Neural crest cell (in vitro differentiated cells): ENCODE measurements at places on chromosomes 6 and 20.

GRCh38 chr6:90285042-90285481 is 11.6 kb downstream of the BACH2 start:
- no peak for DNase-seq

DNA sequence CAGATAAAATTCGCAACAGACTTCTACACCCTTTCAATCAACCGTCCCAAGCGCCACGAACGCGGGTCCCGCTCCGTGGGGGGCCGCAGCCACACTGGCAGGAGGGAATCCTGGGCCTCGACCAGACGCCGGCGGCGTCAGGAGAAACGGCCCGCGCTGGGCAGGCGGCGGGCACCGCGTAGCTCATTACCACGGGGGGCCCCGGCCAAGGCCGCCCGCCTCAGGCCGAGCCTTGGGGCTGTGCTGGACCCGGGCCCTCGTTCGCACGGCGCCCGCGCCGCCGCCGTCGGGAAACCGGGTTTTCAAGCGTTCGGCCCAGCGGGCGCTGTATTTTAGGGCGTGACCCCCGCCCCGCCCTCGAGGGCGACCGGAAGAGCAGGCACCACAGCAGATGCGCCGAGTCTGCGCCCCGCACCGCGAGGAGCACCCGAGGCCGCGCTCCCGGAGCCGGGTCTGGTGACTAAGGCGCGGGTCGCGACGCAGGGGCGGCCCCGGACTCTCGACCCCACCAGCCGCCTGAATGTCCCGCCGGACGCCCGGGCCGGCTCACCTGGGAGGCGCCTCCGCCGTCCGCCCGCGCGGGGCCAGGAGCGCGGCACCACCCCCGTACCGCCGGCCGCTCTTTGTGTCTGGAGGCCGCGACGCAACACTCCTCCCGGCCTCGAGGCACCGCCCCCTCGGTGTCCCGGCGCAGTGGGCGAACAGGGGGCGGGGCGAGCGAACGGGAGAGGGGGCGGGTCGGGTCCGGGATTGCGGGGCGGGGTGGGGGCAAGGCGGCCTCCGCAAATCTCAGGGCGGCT is at the start of gene NINL:
Gene NINL (minus strand): TSS at position 627 of the 800 bp plus-strand sequence. CDS start 58,944 bp downstream, outside the sequence.
- peak; percentile 70 for DNase-seq

GRCh38 chr6:55822815-55823214 is 52.6 kb downstream of the BMP5 start:
- DNase-seq: no peak

- DNase-seq: no peak
These were observed 56.2 kb upstream of the ARID1B start for GRCh38 chr6:156720691-156721685.

- no peak for DNase-seq
These were observed 895.6 kb upstream of the MAP3K7 start for GRCh38 chr6:91482498-91482897.

DNA sequence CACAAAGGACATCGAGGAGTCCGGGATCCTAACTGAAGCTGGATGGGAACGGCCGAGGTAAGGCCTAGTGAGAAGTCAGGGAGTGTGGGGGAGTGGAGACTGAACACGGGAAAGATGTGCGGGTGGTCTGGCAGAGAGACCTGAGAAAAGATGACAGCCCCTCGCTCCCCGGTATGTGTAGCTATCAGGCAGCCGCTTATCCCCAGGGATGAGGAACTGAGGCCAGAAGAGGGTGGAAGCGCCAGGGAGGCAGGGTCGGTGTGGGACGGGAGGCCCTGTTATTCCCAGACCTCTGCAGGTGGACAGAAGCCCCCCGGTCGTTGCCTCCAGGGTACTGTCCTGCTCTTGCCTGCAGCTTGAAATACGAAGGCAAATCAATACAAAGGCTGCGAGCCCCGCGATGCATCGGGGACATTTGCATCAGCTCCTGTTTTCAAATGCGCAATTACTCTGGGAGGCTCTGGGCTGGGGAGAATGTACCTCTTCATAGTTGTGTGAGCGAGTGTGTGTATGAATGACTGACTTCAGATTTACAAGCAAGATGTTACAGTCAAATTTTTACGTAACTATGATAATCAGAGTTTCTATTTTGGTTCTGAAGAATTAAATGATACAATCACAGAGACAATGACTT is 221.3 kb downstream of the QKI start:
- no peak for DNase-seq

- peak; percentile 65 for DNase-seq
These were observed 648 bp downstream of the COL19A1 start for GRCh38 chr6:69866770-69867638.

DNA sequence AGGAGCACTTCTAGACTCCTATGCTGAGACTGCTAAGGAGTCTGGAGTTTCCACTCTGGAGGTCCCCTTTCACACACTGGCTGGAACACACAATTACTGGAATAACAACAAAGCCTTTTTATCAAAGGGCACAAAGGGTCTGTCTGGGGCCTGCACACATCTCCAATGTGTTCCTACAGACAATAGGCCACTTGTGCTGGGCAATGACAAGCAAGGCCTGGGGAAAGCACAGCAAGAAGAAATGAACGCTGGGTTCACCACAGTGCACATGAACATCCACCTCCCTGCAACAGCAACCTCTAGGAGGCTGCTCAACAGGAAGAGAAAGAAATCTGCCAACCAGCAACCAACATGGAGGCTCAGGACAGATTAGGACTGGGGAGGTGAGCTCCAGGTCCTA is 43.9 kb downstream of the TRPC4AP start:
- DNase-seq: peak; percentile 43

GRCh38 chr6:91081452-91082067 is 494.7 kb upstream of the MAP3K7 start:
- peak; percentile 29 for DNase-seq

DNA sequence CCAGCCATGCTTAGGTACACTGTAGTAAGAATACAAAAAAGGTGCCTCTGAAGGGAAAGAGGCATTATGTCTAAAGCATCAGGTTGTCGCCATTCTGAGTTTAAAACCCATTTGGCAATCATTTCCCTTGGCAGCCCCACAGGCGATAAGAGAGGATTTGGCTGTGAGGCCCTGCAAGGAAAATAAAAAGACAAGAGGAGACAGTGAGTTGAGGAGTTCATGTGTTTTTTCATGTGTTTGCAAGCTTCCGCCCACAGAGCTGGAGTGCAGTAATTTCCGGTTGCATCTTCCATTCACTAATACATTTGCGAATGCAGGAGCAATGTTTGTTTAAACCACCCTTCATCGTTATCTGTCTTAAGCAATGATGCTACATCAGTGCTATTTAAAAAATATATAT is 138.5 kb upstream of the SOX4 start:
- DNase-seq: no peak

GRCh38 chr20:38523697-38524096 is 51.1 kb downstream of the RALGAPB start:
- DNase-seq: no peak

- no peak for DNase-seq
These were observed 5.4 kb upstream of the CCN5 start for GRCh38 chr20:44709797-44710196.

DNA sequence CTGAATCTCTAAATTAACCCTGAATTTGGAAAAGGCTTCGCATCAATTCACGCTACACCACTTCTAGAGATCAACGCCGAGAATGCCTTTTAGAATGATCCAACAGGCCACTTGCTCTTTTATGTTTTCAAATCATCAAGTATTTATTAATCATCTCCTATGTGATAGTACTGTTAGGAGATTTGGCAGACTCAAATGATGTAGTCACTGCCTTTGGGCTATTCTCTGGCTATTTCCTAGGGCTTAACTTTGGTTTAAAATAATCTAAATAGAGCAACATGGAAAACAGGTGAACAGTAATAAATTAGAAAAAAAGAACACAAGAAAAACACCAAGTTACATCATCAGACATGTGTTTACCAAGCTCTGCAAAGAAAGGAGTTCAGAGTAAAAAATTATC is 140.3 kb downstream of the TENT5A start:
- no peak for DNase-seq
